ENCODE measurements at places on chromosomes 12 and 14.

GRCh38 chr14:50116966-50117365, 594 bp upstream of the VCPKMT start:
- DNase-seq: no peak

- DNase-seq: peak; percentile 74
Observed at GRCh38 chr12:6825398-6826124, 2.6 kb upstream of the P3H3 start.

GRCh38 chr12:8946733-8947132, 2.7 kb downstream of the M6PR start:
- DNase-seq: no peak

DNA sequence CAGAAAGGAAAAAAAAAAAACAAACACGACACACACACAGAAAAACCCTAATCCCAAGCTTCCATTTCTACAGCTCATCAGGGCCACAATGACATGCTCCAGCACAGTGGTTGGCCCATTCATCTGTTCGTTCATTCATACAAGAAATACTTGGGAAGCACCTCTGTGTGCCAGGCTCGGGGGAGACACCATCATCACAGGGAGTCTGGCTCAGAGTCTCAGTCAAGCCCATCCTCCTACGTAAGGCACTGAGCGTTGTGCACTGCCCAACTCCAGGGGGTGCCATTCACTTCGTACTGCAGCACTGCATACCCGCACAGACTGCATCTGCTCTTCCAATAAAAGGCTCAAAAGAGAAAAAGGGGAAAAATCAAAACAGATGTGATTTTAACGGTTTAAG, 15.3 kb downstream of the VPS37B start:
- DNase-seq: no peak

DNA sequence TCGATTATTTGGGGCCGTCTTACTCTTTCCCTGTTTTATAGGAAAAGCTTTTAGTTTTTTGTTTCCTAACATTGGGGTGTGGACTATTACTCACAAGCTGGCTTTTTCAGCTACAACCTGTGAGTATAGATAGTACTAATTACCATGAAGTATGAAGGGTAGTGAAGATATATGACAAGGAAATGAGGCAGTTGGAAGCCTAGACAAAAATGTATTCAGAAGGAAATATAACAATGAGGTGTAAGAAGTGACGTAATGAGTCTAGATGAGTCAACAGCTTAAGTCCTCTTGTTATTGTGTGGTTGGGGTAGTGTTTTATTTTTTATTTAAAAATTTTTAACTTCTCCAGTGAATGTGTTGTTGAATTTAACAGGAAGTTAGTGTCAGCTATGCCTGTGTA, 804.5 kb downstream of the NRXN3 start:
- no peak for DNase-seq

DNA sequence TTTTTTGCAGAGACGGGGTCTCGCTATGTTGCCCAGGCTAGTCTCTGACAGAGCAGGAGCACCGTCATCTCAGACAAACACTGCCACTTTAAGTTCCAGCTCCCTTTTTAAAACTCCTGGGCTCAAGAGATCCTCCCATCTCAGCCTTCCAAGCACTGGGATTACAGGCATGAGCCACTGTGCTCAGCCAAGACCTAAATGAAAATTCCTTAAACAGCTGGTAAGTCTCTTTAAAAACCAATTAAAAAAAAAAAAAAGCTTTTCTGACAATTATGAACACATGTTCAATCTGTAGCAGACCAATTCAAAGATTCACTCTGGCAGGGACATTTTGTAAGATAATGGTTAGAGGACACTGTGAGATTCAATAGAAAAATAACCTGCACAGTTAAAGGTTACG, 77.8 kb downstream of the HECTD4 start:
- no peak for DNase-seq

DNA sequence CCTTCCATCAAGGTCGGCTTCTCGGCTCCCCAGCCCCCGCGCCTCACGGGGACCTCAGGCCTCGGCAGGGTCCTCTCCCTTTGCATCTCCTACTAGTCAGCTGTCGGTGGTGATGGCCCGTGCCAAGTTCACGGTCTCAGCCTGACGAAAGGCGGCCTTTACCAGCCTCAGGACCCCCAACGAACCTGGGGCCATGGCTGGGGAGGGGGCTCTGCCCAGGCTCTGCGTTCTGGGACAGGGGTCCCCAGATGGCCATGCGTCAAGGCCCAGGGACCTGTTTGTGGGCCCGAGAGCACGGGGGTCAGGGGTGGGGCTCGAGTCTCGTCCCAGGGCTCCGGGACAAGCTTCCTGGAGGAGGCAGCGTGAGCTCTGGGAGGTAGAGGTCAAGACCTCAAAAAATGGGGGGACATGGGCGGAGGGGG, 32.8 kb upstream of the DEGS2 start:
- DNase-seq: no peak

GRCh38 chr14:59251811-59252771, 63.6 kb downstream of the DAAM1 start:
- no peak for DNase-seq

All from stimulated activated CD4-positive, alpha-beta T cell treated with anti-CD3 and anti-CD28 coated beads, Interleukin-15, amount 100 ng/mL, for 1 hour (primary cell).